ENCODE measurements at places on chromosomes 6 and 20.

DNA sequence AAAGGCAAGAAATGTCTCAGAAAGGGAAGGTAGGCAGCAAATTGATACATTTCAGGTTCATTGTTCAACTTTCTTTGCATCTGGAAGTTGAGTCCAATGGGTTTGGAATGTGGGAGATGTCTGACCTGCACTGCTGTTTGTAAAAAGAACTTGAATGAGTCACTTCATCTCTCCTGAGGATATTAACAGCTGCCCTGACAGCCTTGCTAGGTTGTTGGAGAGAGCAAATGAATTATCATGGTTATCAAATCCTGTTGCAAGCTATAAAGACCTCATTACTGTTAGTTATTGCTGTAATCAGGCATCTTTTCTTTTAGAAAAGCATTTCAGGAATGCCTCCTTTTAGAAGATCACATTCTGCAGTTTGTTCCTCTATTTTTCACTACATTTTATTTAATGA, 23.0 kb upstream of the FLRT3 start:
- DNase-seq = no peak

- DNase-seq = no peak
These were observed 8.0 kb upstream of the RTF2 start for GRCh38 chr20:56460459-56460858.

DNA sequence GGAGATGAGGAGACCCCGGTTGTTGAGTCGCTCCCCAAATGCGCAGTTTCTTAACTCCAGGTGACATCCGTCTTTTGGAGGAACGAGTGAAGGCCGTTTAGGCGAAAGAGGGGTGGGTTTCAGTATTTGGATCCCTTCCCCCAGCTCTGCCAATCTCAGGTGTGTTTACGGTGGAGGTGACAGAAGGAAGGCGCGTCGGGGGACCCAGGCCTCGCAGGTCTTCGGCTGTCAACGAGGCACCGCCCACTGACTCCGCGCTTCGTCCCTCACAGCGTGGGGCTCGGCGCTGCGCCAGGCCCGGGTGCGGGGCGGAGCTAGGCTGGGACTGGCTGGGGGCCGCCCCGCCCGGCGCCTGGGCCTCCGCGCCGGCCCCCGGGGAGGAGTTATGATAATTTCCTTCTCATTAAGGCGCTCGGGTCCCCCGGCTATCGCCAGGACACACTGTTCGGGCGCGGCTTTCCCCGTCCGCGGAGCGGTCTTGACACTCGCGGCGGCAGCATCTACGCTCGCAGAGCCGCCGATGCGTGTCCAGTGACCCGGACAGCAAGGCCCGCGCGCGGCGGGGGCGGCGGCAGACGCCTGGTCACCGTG, at the start of gene TFAP2C:
Gene TFAP2C, plus strand, starts transcription at position 434 of the 591 bp plus-strand sequence. CDS start 239 bp downstream, outside the sequence.
- DNase-seq = peak; percentile 67

- no peak for DNase-seq
These were observed 23.2 kb downstream of the UBE2V1 start for GRCh38 chr20:50089787-50090177.

DNA sequence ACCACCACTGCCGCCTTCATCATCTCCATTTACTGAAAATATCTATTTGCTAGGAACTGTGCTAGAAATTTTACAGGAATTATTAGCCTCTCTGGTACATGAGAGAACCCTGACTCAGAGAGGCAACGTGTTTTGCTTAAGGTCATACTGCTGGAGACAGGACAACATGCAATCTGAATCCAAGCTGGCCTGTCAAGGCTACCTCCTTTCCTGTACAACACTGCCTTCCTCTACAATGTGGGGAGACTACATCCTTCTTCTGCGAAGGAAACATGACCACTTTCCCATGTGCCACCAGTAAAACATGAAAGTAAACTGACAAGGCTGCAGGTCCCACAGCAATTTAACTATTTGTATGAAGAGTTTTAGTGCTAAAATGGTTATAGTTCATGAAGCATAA, 200.9 kb downstream of the BACH2 start:
- no peak for DNase-seq

GRCh38 chr20:38191654-38192053, 26.6 kb upstream of the TGM2 start:
- no peak for DNase-seq

GRCh38 chr6:137819740-137820139, 47.3 kb upstream of the TNFAIP3 start:
- no peak for DNase-seq

DNA sequence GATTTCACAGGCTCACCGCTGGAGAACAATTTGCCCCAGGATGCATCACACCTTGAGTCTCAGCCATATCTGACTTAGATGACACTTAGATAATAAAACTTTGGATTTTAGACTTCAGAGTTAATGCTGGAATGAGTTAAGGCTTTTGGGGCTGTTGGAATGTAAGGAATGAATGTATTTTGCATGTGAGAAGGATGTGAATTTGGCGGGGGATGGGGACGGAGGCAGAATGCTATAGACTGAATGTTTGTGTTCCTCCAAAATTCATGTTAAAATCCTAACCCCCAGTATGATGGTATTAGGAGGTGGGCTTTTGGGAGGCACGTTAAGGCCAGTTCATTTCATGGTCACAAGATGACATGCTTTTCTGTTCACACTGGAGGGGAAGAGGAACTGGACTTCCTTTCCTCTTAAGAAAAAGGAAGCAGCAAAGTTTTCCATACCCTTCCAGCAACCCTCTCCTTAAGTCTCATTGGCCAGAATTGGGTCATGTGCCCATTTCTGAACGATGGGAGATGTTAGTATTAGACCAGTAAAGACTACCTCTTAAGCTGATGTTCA, 5.8 kb upstream of the SRXN1 start:
- no peak for DNase-seq

All from NCI-H187 (cell line).